ENCODE measurements at places on chromosomes 7 and 10. TPM values are rescaled to one million over a fixed set of nuclear protein-coding genes. Genes with fewer than 3 reads are reported as not detected.

DNA sequence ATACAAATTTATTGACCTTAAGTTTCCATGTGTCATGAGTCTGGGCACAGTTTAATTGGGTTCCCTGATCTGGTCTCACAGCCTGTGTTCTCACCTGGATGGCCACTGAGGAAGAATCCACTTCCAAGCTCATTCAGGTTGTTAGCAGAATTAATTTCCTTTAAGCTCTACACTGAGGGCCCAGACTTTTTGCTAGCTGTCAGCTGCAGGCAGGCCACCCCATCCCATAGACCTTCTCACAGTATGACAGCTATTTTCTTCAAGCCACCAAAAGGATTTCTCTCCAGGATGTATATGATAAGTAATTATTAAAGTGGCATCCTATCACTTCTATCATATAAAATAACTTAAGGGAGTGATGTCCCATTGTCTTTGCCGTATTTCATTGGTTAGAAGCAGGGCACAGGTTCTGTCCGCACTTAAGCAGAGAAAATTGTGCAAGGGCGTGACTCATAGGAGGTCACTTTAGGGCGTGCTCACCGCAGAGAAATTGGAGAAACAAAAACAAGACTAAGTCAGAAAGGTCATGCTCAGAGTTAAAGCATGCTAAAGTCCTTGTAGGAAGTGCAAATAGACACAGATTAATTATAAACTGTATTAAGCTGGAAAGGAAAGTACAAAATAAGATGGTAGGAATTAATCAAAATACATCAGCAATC is 109.9 kb downstream of the AHR start:
- no peak overlapping the region for H3K4me3 ChIP-seq
- H3K36me3 ChIP-seq: no peaks in the 10 kb centered on the region
- H3K27me3 ChIP-seq: no peaks in the 10 kb centered on the region
- DNase-seq: peak; percentile 37

- DNase-seq: no peak
- no peak overlapping the region for H3K27ac ChIP-seq
- H3K4me3 ChIP-seq: no peak overlapping the region
- H3K36me3 ChIP-seq: no peaks in the 10 kb centered on the region
These were observed 3.5 kb downstream of the ESYT2 start for GRCh38 chr7:158825628-158826289.

Gene DEPP1
- 14.6 TPM for total RNA-seq

DNA sequence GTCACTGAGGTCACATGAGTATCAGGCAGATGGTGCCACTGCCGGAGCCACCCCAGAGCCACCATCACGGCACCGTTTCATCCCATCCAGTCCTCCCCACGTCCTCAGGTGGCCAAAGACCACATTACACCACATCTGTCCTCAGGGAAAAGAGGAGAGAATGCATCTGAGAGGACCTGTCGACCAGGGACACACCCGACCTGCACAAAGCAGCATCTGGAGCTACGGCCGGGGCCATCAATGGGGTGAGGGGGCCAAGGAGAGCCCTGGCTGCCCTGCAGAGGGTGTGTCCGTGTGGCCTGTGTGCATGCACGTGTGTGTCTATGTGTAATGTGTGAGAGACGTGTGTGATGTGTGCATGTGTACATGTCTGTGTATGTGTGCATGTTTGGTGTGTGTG is 480.6 kb downstream of the DNAJB6 start:
- H3K4me3 ChIP-seq: no peak overlapping the region
- no peak overlapping the region for H3K27ac ChIP-seq
- H3K27me3 ChIP-seq: no peaks in the 10 kb centered on the region
- H3K36me3 ChIP-seq: no peaks in the 10 kb centered on the region

- no peaks in the 10 kb centered on the region for H3K36me3 ChIP-seq
- peaks cover 73% of the 10 kb centered on the region for H3K27me3 ChIP-seq
- H3K4me1 ChIP-seq: peaks cover 13% of the 10 kb centered on the region
- DNase-seq: no peak
These were observed 101.7 kb upstream of the LEP start for GRCh38 chr7:128139406-128139805.

DNA sequence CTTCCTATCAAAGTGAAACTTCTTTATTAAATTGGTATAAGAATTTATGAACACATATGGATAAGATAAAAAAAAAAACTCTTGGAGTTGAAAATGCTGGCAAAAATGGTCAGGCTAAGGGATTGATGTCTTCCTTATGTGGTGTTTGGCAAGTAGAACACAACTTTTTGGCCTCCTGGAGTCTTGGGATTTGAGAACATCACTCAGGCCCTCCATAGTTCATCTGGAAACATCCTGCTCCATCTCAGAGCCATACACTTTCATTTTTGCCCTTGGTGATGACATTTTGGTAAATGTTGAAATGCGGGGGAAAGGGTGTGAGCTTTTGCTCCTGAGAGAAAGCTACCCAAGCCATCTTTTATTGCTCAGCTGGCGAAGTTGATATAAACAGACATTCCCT is 27.5 kb upstream of the BTBD16 start:
- no peak overlapping the region for H3K4me3 ChIP-seq
- peaks cover 7% of the 10 kb centered on the region for H3K36me3 ChIP-seq
- H3K27me3 ChIP-seq: no peaks in the 10 kb centered on the region

GRCh38 chr10:124738441-124738840 is 5.7 kb downstream of the FAM53B start:
- H3K27ac ChIP-seq: peak overlapping the region; percentile 86
- peaks cover 92% of the 10 kb centered on the region for H3K4me1 ChIP-seq
- H3K4me3 ChIP-seq: no peak overlapping the region
- H3K36me3 ChIP-seq: no peaks in the 10 kb centered on the region
- H3K27me3 ChIP-seq: no peaks in the 10 kb centered on the region
- DNase-seq: no peak

DNA sequence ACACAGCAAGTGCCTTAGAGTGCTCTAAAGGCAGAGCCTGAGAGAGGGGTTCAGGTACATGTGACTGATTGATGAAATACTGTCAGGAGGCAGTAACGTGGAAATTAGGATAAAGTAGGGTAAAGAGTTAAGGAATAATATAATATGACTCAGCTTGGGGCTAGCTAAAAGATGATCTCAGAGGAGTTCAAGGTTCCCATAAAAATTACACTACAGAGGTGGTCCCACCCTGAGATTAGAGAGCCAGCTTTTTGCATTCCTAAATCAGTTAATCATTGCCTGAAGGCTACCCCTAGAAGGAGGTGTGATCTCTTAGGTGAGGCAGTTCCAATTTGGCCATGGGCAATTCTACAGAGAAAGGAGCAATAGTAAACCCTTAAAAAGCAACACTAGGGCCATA is 5.8 kb downstream of the LIPJ start:
- no peaks in the 10 kb centered on the region for H3K36me3 ChIP-seq
- no peaks in the 10 kb centered on the region for H3K4me1 ChIP-seq
- no peak overlapping the region for H3K27ac ChIP-seq
- no peaks in the 10 kb centered on the region for H3K27me3 ChIP-seq
